ENCODE measurements at places on chromosomes 4 and X. TPM values are rescaled to one million over a fixed set of nuclear protein-coding genes. Genes with fewer than 3 reads are reported as not detected.

DNA sequence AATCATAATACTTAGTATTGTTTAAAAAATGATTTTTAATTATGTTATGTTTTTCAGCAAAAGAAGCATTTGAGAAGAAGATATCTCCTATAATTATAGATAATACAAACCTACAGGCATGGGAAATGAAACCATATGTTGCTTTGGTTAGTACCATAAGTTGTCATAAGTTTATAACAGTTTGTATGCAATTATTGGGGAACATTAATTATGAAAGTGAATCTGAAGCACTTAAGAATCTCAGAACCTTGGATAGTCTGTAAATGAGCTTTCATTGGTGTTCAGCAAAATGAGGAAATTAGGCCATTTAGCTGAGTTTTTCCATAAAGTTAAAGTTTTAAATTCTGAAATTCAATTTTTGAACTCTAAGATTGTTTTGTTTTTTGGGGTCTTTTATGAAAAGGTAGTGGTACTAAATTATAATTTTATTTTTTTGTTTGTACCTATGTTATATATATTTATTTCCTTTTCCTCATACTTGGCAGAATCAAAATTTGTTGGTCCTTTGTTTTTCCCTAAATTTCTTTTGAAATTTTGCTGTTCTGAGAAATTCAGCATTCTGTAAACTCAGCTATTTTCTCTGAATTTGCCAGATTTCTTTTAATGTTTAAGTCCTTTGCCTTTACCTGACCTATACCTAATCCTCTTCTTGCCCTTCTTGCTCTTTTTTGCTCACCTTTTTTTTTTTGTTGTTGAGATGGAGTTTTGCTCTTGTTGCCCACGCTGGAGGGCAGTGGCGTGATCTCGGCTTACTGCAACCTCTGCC lies 55.6 kb downstream of the N4BP2 start:
- DNase-seq, result no peak

GRCh38 chrX:11953615-11954014 lies 184.7 kb upstream of the FRMPD4 start:
- DNase-seq, result no peak

DNA sequence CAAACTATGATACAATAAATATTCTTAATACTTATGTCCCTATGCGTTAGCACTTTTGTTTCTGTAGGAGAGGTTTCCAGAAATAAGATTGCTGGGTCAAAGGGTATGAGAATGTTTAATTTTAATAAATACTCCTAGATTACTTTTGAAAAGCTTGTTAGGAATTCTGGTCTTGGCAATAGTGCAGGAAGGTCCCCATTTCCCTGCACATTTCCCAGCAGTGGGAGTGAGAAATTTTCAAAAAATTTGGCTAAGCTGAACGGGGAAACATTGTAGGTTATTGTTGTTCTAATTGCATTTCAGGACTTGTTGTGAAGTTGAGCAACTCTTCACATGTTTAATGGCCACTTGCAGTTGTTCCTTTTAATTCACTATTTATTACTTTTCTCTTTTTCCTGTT lies 27.1 kb downstream of the IGFBP7 start:
- DNase-seq, result no peak

DNA sequence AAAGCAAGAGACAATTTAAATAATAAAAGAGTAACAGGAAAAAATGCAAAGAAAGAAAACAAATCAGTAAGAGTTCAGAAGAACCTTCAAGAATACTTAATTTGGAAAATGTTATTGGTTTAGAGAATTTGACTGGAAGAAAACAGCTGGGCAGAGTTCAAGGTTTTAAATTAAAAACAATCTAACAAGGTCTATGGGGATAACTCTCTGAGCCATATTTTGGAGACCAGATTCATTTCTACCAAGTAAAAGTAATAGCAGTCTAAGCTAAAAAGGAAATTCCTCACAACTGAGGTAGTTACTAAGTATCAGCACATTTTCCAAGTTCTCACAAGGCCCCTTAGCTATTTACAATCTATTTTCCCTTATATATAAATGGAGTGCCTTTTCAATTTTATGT lies 82.4 kb upstream of the TFDP3 start:
- DNase-seq, result no peak

GRCh38 chr4:37732526-37733186 lies 46.5 kb upstream of the RELL1 start:
- no peak for DNase-seq

DNA sequence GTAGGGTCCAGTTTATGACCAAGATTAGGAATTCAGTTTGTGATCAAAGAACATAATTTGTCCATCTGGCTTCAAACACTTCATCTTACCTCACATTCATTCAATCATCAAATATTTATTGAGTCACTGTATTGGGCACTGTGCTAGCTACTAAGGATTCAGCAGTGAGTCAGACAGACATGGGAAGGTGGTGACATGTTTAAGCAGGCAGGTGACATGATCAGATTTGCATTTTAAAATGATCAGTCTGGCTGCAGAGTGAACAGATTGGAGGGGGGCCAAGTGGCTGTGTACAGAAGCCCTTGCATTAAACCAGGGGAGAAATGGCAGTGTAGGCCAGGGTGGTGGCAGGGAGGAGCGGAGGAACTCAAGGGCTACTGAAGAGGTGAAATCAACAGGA lies 25.1 kb upstream of the APLN start:
- peak; percentile 50 for DNase-seq

- DNase-seq, result no peak
Measured at GRCh38 chr4:180422989-180423711, 1820.1 kb upstream of the TENM3 start.

- no peak for DNase-seq
Measured at GRCh38 chrX:136827026-136827425, 46.3 kb upstream of the ARHGEF6 start.

DNA sequence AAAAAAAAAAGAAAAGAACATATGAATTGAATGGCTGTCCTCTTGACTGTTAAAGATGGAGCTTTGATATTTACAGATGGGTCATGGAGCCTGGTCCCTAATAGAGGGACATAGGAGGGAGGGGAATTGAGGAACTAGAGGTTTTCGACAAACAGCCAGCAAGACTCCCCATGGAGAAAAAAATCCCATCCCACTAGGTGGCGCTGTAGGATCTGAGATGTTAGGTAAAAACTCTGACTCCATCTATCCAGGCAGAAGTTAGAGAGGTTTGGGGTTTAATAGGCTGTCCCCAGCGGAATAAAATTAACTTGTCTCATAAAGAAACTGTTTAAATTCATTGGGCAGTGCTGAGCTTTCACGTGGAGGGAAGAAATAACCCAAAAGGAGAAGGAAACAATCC lies 45.9 kb downstream of the HMGB2 start:
- peak; percentile 58 for DNase-seq

TRAM1L1 gene
- 4.6 TPM for total RNA-seq

UNC5C gene
- 6.2 TPM for total RNA-seq

PAK3 gene
- total RNA-seq, result 7.6 TPM

Data from ureter (tissue), 1 donor.